ENCODE measurements at places on chromosomes 16 and 17.
A peak's percentile ranks its signal among the peaks of the same experiment; 100 is the strongest.

- H3K27ac ChIP-seq, result no peak overlapping the region
- no peaks in the 10 kb centered on the region for H3K27me3 ChIP-seq
- peaks cover 20% of the 10 kb centered on the region for H3K4me1 ChIP-seq
- DNase-seq, result no peak
Observed at GRCh38 chr17:74445158-74445557, 13.3 kb downstream of the GPRC5C start.

- DNase-seq, result no peak
- no peaks in the 10 kb centered on the region for H3K36me3 ChIP-seq
- H3K4me3 ChIP-seq, result no peak overlapping the region
Observed at GRCh38 chr17:83012200-83012785, 67.1 kb upstream of the METRNL start.

GRCh38 chr16:79049040-79049439 is 551.5 kb downstream of the MAF start:
- no peak overlapping the region for H3K27ac ChIP-seq
- no peak for DNase-seq
- no peak overlapping the region for H3K4me3 ChIP-seq
- no peaks in the 10 kb centered on the region for H3K27me3 ChIP-seq
- H3K4me1 ChIP-seq, result peaks cover 2% of the 10 kb centered on the region
- no peaks in the 10 kb centered on the region for H3K36me3 ChIP-seq

DNA sequence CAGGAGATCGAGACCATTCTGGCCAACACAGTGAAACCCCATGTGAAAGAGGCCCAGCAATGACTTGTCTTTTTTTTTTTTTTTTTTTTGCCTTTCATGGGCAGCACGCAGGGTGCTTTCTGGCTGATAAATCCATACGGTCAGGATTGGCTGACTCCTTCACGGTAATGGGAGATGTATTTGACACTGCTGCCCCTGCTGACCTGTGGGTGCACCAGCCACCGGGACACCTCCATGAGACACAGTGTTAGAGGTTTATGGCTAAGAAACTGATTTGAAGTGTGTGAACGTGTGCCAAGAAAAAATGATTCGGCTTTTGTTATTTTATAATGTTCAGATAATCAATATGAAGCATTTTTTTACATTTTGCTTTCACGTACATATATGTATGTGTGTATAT is 48.4 kb downstream of the MAP2K6 start:
- H3K36me3 ChIP-seq, result no peaks in the 10 kb centered on the region
- no peaks in the 10 kb centered on the region for H3K4me1 ChIP-seq
- H3K4me3 ChIP-seq, result no peak overlapping the region

GRCh38 chr16:56977216-56977615 is 12.1 kb upstream of the NLRC5 start:
- no peaks in the 10 kb centered on the region for H3K27me3 ChIP-seq
- H3K4me1 ChIP-seq, result peaks cover 14% of the 10 kb centered on the region
- DNase-seq, result no peak
- H3K4me3 ChIP-seq, result no peak overlapping the region
- no peak overlapping the region for H3K27ac ChIP-seq
- H3K36me3 ChIP-seq, result no peaks in the 10 kb centered on the region

- H3K27ac ChIP-seq, result no peak overlapping the region
- H3K36me3 ChIP-seq, result no peaks in the 10 kb centered on the region
- H3K27me3 ChIP-seq, result no peaks in the 10 kb centered on the region
- H3K4me1 ChIP-seq, result peaks cover 10% of the 10 kb centered on the region
- H3K4me3 ChIP-seq, result no peak overlapping the region
Observed at GRCh38 chr17:30290077-30290476, 1.7 kb downstream of the BLMH start.

DNA sequence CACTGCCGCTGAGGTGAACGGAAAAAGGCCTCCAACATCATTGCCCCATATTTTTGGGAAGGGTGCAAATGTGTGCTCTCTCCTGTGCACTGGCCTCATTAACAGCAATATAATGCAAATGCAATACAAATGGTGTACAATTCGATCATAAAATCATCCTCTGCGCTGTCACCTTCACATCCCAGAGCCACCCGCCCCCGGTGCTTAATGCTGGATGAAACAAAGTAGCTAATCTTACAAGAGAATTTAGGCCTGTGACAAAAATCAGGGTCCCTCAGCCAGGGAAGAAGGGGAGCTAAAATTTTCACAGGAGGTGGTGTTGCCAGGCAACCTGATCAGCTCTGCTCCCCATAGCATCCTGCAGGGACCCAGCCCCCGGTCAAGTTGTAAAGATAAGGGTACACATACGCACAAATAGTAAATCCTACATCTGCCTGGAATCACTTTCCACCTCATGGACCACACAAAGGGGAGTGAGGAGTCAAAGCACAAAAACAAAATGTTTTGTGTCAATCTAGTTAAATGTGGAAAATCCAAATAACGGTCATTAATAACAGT is 3.0 kb downstream of the TBC1D16 start:
- no peaks in the 10 kb centered on the region for H3K36me3 ChIP-seq
- H3K4me3 ChIP-seq, result no peak overlapping the region
- no peaks in the 10 kb centered on the region for H3K27me3 ChIP-seq
- DNase-seq, result no peak
- H3K27ac ChIP-seq, result no peak overlapping the region
- peaks cover 21% of the 10 kb centered on the region for H3K4me1 ChIP-seq

DNA sequence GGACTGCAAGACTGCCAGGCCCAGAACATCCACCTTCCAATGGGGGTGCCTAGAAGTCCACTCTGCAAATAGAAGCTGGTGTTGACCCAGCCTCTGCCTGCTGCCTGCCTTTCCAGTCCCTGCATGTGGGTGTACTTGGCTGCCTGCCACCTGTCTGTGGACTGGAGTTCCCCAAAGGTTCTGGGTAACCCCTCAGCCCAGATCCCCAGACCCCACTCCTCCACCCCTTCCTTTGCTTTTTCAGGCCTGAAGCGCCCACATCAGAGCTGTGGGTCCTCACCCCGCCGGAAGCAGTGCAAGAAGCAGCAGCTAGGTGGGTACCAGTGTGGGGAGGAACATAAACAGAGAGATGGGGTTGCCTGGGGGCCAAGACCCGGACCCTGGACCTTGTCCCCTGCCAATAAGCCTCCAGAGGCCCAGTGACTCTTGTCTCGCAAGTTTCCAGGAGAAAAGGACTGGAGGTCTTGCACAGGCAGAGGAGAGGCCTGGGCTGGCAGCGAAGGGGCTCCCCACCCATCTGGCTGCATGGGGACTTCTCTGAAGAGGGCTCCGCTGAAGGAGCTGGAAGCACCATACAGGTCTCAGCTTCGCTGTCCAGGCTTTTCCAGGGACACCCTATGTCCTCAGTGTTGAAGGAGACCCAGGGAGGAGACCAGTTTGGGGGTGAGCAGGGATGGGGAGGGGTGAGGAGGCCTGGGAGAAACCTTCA is 34.3 kb downstream of the NLRC5 start:
- peak overlapping the region; percentile 58 for H3K27ac ChIP-seq
- peak overlapping the region; percentile 11 for H3K4me3 ChIP-seq
- peaks cover 96% of the 10 kb centered on the region for H3K36me3 ChIP-seq

GRCh38 chr16:31221357-31222160 is 4.6 kb upstream of the PYDC1 start:
- DNase-seq, result no peak
- H3K27ac ChIP-seq, result no peak overlapping the region
- H3K36me3 ChIP-seq, result no peaks in the 10 kb centered on the region
- H3K27me3 ChIP-seq, result peaks cover 46% of the 10 kb centered on the region

DNA sequence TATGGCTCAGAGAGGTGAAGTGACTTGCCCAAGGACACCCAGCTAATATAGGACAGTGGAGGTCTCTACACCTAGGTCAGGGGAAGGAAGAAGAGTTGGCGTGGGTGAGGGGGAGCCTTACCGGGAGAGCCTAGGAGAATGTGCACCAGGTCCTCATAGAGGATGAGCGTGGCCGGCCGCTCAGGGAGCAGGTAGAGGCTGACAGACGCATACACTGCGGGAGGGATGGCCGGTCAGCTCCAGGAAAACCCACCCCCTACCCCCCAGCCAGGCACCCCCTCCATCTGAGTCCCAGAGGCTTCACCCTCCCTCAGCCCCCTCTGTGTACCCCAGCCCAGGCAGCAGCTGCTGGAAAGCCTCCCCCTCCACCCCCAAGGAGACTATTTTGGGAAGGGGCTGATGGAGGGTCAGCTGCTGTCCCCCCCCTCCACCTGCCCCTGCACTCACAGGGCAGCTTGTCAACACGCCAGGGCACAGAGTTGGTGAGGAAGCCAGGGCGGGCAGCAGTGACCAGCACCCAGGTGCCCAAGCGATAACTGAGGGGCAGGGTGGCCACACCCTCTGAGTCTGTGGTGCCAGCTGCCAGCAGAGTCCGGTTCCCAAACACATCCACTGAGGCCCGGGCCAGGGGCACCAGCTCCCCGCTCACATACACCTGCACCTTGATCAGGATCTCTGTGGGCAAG is 4.1 kb downstream of the FAM171A2 start:
- DNase-seq, result no peak
- no peak overlapping the region for H3K4me3 ChIP-seq
- H3K36me3 ChIP-seq, result no peaks in the 10 kb centered on the region

DNA sequence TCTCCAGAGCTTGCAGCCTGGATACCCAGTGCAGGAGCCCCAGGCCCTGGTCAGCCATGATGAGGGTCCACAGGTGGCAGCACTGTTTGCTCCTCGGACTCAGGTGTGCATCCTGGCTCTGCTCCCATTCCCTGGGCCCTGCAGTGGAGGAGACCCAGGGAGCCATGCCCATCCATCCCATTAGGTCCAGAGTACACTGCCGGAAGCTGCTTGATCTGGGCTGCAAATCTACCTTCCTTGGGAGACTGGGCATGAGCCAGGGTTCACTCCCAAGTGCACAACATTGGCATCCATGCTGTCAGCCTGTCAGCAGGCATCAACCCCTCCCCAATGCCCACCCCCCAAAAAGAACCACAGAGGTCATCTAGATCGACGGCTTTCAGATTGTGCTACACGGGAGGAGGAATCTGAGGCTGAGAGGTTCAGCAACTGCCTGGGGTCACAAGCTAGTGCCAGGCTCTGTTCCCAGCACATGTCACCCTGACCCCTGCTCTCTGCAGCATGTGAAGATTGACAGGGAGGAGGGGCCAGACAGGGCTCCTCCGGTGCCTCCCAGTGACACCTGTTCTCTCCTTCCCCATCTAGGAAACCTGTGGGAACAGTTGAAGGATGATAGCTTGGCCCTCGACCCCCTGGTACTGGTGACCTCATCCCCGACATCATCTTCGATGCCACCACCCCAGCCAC is 15.7 kb downstream of the UNC119 start:
- no peak for DNase-seq
- H3K27me3 ChIP-seq, result no peaks in the 10 kb centered on the region
- no peak overlapping the region for H3K27ac ChIP-seq
- no peaks in the 10 kb centered on the region for H3K36me3 ChIP-seq
